ENCODE measurements at places on chromosomes 12 and 14.

DNA sequence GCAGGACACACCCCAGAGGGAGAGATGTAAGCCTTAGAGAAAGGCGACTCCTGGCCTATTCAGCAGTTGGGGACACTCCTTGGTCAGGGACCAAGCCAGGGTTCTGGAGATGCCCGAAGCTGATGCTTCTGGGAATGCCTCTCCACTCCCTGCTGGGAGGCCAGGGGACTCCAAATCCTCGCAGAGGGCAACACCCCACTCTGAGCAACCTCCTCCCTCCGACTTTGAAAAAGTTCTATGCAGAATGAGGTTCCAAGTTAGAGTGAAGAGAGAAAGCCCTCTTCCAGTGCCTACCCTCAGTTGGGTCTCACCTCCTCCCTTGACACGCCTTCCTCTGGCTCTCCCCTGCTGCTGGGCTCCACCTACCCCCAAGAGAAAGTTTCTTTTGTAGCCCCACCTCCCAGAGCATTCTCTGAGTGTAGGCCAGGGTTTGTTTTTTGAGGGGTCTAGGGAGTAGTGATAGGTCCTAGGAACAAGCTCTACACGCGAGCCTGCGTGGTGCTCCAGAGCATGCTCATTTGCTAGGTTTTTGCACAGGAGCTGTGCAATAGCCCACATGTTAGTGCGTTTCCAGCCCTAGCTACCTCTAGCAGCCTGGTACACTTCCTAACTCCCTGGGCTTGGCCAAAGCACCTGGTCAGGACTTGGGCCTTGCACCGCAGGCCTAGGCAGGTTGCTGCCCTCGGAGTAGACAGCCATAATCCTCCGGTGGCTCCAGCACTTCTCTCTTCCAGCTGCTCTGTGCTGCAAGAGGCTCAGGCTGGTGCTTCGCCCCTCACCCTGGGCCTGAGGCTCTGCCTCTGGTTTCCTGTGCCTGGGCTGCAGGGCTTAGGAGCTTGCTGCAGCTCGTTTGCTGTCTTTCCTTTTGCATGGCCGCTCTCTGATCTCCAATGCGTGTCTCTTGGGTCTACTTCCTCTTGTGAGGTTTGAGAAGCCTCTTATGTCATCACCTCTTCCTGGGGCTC, 590 bp upstream of the CEBPE start:
- no peak for DNase-seq

- no peak for DNase-seq
Observed at GRCh38 chr14:52397844-52398243, 83.7 kb downstream of the PTGER2 start.

- DNase-seq, result no peak
Observed at GRCh38 chr14:101948666-101949216, 15.6 kb upstream of the DYNC1H1 start.

- DNase-seq, result no peak
Observed at GRCh38 chr12:97182769-97183168, 275.7 kb downstream of the NEDD1 start.
